ENCODE measurements at places on chromosomes 2 and 18.

DNA sequence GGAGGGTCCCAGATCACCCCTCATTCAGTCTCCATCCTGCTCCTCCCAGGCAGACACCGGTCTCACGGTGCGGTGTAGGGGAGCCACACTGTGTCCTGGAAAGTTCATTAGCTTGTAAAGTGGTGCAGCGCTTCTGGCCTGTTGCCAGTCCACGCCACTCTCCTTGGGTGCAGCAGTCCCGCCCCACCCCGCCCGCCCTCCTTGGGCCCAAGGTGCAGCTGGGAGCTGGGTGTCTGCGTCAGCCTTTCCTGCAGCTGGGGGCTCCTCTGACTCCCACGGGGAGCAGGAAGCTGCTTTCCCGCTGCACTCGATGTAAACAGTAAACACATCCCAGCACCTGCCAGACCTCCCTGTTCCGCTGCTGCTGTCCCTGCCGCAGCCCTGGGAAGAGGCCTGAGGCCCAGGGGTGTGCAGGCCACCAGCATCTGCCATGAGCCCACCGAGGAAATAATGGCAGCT, 53.8 kb upstream of the ASB18 start:
- DNase-seq, result no peak

DNA sequence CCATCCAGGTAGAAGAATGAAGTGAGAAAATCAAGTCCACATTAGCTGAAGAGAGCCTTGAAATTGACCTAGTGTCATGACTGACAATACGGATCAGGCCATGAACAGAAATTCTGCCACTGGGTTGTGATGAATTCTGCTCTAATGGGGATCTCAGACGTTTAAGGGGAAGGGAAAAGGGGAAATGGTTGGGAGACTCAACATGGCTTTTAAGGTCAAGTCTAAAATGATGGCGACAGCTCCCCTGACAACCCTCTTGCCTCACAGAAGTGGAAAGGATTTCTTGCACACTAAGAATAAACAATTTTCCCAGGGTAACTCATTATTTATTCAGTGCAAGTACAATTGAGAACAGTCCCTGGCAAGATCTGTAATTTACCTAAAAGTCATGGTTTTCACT, 302.5 kb upstream of the ACVR2A start:
- no peak for DNase-seq

- no peak for DNase-seq
These were observed 54.5 kb downstream of the SKA1 start for GRCh38 chr18:50429207-50429948.

DNA sequence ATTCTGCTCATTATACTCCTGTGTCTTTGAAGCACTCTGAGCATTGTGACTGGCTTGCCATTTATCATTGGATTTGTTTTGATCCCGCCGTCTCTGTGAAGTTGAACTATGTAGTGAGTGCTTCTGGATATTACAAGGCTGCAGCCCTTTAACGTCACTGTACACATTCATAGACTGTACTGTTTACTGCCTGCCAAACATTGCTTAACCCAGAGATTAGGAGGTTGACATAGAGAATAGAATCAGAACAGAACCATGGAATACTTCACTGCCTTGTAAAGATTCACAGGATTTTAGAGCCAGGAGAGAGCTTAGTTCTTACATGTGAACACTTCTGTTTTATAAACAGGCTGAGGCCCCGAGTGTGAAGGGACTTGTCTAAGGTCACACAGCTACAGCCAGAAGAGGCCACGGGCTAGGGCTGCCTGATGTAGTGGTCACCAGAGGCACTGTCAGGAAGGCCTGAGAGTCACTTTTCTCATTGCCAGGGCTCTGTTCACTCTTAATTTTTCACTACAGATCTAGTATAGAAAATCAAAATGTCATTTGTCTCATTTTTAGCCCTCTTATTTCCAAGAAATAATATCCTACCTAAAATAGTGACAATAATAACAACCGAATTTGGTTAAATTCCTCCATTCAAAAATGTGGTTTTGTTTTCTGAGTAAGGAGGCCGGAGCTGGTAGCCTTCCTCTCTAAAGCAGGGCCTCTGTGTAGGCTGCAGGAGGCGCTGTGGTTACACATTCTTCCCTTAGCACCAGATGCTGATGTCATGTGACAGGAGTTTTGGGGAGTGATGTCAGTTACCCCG, 87.9 kb downstream of the UGGT1 start:
- DNase-seq, result peak; percentile 23

DNA sequence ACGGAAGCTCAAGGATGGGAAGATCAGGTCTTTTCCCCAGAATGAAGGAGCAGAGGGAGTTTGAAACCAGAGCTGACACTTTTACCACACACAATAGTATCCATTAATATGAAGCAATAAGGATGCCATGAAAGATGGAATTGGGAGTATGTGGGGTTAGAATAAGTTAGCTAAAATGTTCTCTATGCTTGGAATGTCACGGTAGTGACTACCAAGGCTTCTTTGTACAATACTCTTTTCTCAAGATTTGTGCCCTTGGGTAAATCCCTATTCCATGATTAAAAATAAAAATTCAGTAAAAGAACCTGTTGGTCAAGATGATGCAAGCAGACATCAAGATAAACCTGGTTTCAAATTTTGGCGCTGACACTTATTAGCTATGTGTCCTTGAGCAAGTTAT, 75.0 kb downstream of the NRXN1 start:
- DNase-seq, result no peak

- DNase-seq, result no peak
These were observed 48.5 kb downstream of the TMX3 start for GRCh38 chr18:68666381-68666780.

DNA sequence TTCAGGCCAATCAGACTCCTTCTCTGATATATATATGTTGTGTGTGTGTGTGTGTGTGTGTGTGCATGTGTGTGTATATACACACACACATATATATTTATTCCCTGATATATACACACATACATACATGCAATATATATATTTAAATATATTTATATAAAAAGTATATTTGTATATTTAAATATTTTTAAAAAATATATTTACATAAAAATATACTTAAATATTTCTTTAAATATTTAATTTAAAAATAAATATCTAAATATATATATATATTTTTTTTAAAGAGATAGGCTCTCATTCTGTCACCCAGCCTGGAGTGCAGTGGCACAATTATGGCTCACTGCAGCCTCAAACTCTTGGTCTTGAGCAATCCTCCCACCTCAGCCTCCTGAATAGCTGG, 281.3 kb downstream of the DYSF start:
- no peak for DNase-seq

GRCh38 chr18:9066358-9066757, 36.1 kb upstream of the NDUFV2 start:
- no peak for DNase-seq

- DNase-seq, result peak; percentile 8
These were observed 796 bp downstream of the SPIRE1 start for GRCh38 chr18:12656938-12657683.

DNA sequence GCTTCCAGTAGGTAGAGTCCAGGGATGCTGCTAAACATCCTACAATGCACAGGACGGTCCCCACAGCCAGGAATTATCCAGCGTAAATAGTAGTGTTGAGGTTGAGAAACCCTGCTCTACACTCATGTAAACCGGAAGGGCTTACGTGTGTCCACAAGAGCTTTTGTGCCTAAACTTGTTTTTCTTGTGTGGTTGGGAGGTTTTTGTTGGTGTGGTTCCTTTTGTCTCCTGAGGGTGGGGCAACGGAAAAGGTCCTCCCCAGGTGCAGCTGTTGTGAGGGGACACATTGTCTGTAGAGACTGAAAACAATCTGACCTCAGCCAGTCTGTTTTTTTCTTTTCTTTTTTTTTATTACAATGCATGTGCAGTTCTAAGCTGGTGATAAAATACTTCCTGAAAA, 72.7 kb upstream of the MGAT5 start:
- DNase-seq, result peak; percentile 40

- no peak for DNase-seq
These were observed 11.3 kb upstream of the KCNF1 start for GRCh38 chr2:10900216-10901109.

DNA sequence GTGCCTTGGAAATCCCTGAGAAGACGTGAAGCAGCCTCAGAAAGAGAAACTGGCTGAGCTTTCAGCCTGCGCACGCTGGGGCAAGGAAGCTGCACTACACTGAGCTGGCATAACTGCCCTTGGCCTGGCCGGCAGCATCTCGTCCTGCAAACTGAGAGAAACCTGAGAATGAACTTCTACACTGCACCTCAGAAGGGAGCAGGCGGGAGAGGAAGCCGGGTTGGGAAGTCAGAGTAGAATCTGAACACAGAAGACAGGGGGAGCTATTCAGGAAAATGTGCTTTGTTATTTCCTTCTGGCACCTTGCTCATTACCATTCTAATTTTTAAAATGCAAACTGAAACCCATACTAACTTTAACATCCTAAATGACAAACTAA, 70.9 kb downstream of the ZEB2 start:
- peak; percentile 33 for DNase-seq

DNA sequence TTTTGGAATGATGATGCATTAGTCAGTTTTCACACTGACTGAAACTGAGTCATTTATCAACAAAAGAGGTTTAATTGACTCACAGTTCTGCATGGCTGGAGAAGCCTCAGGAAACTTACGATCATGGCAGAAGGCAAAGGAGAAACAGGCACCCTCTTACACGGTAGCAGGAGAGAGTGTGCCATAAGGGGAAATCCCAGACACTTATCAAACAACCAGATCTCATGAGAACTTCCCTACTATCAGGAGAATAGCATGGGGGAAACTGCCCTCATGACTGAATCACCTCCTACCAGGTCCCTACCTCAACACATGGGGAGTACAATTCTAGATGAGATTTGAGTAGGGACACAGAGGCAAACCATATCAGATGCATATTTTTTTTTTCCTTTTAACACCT, 504.5 kb upstream of the VRK2 start:
- no peak for DNase-seq

- no peak for DNase-seq
These were observed 99.7 kb upstream of the CYRIA start for GRCh38 chr2:16765356-16765755.

GRCh38 chr18:9898792-9899549, 13.2 kb downstream of the TXNDC2 start:
- DNase-seq, result no peak

DNA sequence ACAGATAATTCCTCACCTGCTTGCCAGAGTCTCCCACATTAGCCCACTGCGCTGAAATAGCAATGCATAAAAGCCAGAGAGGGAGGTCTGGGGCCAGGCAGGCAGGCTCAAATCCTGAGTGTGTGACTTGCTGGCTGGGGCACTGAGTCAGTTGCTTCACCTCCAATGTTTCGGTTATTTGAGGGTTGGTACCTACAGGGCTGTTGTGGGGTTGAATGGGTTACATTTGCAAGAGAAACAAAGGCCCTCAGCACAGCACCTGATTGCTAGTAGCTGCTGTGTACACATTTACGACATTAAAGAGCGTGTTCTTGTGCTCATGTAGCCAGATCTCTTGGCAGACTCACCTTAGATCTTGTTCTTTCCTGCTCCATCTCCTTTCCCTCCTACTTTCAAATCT, 34.1 kb upstream of the FAM110C start:
- no peak for DNase-seq

- no peak for DNase-seq
These were observed 147.9 kb upstream of the CAVIN2 start for GRCh38 chr2:191994749-191995148.

- no peak for DNase-seq
These were observed 2.5 kb downstream of the ADI1 start for GRCh38 chr2:3516831-3517230.

GRCh38 chr2:43387092-43388062, 161.0 kb upstream of the ZFP36L2 start:
- no peak for DNase-seq

GRCh38 chr2:128320906-128321771, 2.5 kb upstream of the HS6ST1 start:
- DNase-seq, result no peak

DNA sequence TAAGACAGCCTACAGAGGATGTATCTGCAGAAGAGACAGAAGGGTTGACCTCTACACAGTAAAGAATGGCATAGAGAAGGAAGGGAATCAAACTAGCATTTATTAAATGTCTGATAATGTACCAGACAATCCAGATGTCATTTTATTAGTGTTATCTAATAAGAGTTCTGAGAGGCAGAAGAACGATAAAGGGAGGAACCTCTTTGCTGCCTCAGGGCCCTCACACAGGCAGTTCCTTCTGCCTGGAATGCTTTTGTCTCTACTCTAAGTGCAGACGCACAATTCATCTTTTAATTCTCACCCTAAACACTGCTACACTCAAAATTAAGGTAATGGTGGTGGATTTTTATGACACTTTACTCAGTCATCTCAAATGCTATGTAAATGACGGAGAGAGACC, 64.5 kb downstream of the LRPPRC start:
- no peak for DNase-seq

DNA sequence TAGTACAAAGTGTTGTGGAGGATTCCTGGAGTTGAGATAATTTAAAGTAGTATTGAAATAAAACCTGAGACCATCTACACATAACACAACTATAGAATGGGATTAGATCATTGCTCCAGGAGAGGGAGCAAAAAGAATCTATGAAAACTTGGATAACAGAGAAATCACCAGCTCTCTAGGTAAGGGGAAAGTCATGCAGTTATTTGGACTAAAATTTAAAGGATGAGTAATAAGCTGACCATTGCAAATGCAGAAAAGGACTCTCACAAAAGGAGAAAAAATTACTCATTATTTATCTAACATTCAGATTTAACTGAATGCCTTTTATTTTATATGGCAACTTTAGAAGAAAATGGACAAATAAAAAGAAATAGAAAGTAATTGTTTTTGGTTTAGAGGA, 1399.8 kb upstream of the ACVR2A start:
- DNase-seq, result no peak

DNA sequence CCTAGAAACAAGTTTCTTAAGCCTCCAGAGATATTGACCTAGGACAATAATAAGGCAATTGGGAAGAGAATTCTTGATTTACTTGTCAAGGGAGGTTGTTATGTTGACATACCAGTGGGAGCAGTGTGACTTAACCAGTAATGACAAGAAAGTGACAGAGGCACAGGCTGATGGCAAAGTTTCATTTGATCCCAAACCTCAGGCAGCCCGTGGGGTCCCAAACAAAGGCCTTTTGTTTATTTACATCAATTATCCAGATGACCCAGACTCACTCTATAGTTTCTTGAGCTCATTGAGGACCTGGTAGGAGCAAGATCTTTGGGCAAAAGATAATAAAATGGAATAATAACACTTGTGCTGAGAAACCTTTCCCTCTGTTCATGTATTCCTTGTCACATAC, 336.8 kb downstream of the ARL6IP6 start:
- DNase-seq, result no peak
